ENCODE measurements at places on chromosomes 5 and 9.

GRCh38 chr9:5714501-5715401, 85.8 kb downstream of the RIC1 start:
- H3K27me3 ChIP-seq: no peaks in the 10 kb centered on the region
- no peaks in the 10 kb centered on the region for H3K36me3 ChIP-seq
- DNase-seq: peak; percentile 19
- H3K4me1 ChIP-seq: peaks cover 8% of the 10 kb centered on the region

DNA sequence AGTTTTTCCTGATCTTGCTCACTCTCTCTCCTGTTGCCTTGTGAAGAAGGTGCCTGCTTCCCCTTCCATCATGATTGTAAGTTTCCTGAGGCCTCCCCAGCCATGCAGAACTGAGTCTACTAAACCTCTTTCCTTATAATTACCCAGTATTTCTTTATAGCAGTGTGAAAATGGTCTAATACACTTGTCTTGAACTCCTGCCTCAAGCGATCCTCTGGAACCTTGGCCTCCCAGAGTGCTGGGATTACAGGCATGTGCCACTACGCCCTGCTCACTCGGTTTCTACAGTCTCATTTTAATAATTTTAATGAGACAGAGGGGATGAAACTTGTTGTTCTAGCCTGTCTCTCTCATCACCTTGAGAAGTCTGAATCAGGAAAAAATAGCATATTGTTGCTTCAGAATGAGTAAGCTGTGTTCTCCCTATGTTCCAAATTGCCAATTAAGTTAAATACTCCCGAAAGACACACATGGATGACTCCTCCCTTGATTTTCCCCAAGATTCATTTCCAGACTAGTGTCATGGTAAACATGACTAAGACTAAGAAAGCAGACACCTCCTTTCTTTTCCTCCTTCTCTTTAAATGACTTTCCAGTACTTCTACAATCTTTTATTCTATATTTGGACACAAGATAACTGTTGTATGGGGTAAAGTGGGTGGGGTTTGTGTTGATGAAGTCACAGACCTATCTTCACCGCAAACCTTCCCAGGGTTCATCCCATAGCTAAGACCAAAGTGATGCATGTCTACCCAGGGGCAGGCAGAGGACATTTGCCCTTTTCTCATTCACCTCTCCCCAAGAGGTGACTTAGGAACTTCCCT, 7.8 kb upstream of the DNAJC18 start:
- peaks cover 5% of the 10 kb centered on the region for H3K4me1 ChIP-seq
- no peaks in the 10 kb centered on the region for H3K36me3 ChIP-seq
- no peaks in the 10 kb centered on the region for H3K27me3 ChIP-seq
- no peak overlapping the region for H3K4me3 ChIP-seq
- no peak for DNase-seq
- H3K27ac ChIP-seq: no peak overlapping the region

- H3K27ac ChIP-seq: no peak overlapping the region
- H3K36me3 ChIP-seq: no peaks in the 10 kb centered on the region
- H3K4me1 ChIP-seq: no peaks in the 10 kb centered on the region
- no peak for DNase-seq
Observed at GRCh38 chr5:118761814-118762213, 226.5 kb downstream of the DTWD2 start.

DNA sequence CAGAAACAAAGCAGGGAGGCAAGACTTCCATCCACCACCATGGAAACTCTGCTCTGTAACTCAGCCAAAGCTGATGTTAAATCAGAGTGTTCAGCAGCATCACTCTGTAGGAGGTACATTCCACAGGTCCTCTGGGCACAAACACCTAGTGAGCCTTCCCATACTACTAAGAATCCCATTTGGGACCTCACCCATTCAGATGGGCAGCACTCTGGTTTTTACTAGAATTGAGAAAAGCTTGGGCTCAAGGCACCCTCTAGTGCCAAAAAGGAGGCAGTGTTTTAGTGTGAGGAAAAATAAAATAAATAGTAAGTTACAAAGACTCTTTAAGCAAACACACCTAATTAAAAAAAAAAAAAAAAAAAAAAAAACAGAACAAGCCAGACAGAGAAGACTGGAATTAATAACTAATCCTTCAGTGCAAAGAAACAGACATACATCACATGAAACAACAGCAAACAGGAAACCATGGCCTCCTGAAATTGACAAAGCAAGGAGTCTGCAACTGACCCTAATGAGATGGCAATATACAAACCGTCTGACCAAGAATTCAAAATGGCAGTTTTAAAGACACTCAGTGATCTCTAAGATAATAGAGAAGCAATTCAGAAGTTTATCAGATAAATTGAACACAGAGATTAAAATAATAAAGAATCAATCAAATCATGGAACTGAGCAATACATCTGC, 159.5 kb downstream of the GNA14 start:
- no peaks in the 10 kb centered on the region for H3K27me3 ChIP-seq
- H3K4me3 ChIP-seq: no peak overlapping the region
- no peaks in the 10 kb centered on the region for H3K4me1 ChIP-seq
- no peaks in the 10 kb centered on the region for H3K36me3 ChIP-seq
- no peak for DNase-seq

- no peak for DNase-seq
- no peaks in the 10 kb centered on the region for H3K27me3 ChIP-seq
- H3K36me3 ChIP-seq: no peaks in the 10 kb centered on the region
- no peak overlapping the region for H3K4me3 ChIP-seq
- no peak overlapping the region for H3K27ac ChIP-seq
Observed at GRCh38 chr9:98598861-98599260, 109.9 kb downstream of the GABBR2 start.

All from hepatocyte (in vitro differentiated cells).